ENCODE measurements at places on chromosomes 5 and 9. TPM values are rescaled to one million over a fixed set of nuclear protein-coding genes. Genes with fewer than 3 reads are reported as not detected.

- DNase-seq, result no peak
Observed at GRCh38 chr9:13479096-13479495, 199.6 kb upstream of the MPDZ start.

GRCh38 chr5:118919016-118919415 lies 69.3 kb downstream of the DTWD2 start:
- no peak for DNase-seq

DNA sequence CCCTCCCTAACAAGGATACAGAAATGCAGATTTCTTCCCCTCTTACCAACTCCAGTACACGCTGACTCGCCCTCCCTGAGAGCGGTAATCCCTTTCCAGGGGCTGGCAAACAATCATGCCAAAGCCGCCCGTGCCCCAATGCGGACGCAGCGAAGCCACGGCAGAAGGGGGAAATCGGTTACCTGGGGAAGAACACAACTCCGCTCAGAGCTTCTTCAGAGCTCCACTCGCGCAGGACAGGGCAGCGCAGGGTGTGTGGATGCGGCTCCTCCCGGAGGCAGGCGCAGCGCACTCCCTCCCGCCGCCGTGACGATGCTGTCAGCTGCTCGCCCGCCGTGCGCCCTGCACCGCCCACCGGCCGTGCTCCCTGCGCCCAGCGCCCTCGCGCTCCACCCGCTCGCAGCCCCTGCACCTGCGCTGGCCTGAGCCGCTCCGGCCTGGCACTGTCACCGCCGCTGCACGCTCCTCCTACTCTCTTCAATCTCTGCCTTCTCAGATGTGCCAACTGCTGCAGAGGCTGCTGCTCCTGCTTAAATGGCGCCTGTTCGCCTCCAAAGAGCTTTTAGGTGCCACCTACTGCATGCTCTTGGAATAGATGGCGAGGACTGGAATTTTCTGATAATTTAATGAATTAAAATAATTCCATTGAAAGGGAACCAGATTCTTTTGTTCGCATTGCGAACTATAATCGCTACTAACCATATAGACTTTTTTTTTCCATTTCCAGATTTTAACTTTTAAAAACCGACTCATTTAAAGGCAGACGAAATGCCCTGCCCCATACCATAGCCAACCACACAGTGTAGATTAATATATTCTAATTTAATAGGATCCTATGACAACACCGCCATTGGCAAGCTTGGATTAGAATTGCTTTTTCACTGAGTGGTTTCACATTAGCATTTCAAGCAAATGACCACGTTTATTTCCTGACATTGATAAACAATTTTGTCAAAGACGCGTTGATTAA lies at the start of gene DIRAS2:
Gene DIRAS2, minus strand, starts transcription at position 255 of the 970 bp plus-strand sequence. CDS start 28,997 bp downstream, outside the sequence.
- peak; percentile 79 for DNase-seq

DNA sequence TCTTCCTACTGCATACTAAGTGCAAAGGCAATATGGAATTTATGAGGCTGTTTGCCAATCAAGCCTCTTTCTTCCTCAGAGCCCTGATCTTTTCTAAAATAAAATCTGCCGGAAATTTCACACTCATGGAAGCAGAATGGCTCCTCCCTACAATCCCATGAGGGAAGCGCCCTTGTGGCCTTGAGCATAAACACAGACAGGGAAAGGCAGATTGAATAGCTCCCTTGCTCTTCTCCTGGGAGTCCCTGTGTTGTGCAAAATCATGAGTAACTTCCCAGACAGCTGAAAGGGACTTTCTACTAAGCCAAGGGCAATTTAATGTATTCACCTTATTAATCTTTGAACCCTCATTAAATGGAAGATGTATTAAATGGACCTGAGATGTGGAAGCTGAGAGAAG lies 226.1 kb upstream of the PIK3R1 start:
- no peak for DNase-seq

GRCh38 chr5:92644266-92644886 lies 936.6 kb downstream of the NR2F1-AS1 start:
- DNase-seq, result no peak

DNA sequence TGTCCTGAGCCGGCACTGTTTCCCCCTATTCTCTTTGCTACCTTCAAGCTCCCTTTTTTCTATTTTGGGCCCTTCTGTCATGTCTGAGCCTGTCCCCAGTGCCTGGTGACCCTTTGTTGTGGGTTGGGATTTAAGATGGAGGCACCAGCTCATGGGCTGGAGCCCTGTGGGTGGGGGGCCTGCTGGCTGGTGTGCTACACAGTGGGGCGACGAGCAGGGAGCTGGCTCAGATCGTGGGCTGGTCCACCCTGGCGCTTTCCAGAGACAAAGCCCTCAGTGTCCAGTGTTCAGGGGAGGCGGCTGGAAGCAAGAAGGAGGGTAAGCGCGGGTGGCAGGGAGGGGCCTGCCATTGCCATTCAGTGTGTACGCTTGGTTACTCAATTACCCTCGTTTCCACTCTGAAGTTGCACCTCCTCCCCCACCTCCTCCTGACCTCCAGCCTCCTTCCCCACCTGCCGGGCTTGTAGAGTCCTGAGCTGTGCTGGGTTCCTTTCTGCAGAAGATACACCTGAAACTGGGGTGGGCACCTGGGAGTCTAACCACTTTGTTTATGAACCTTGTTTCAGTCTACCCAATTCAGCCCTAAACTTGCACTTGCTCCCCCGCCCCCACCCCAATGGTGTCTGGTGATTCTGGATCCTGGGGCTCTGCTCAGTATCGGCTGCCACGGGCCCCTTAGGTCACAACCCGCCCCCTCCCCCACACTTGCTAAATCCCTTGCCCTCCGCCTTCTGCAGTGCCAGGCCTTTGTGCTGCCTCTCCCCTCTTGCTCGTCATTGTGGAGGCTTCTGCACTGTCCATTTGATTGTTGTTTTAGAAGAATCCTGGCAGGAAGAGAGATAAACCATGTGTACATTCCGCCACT lies 49.9 kb downstream of the MVB12B start:
- no peak for DNase-seq

GRCh38 chr5:108945094-108945493 lies 197.4 kb downstream of the FER start:
- DNase-seq, result no peak

- no peak for DNase-seq
Observed at GRCh38 chr9:78507037-78507436, 210.1 kb downstream of the PSAT1 start.

- no peak for DNase-seq
Observed at GRCh38 chr5:94480486-94480885, 137.9 kb downstream of the KIAA0825 start.

GRCh38 chr9:135039916-135040645 lies 47.4 kb upstream of the OLFM1 start:
- DNase-seq, result peak; percentile 18

DNA sequence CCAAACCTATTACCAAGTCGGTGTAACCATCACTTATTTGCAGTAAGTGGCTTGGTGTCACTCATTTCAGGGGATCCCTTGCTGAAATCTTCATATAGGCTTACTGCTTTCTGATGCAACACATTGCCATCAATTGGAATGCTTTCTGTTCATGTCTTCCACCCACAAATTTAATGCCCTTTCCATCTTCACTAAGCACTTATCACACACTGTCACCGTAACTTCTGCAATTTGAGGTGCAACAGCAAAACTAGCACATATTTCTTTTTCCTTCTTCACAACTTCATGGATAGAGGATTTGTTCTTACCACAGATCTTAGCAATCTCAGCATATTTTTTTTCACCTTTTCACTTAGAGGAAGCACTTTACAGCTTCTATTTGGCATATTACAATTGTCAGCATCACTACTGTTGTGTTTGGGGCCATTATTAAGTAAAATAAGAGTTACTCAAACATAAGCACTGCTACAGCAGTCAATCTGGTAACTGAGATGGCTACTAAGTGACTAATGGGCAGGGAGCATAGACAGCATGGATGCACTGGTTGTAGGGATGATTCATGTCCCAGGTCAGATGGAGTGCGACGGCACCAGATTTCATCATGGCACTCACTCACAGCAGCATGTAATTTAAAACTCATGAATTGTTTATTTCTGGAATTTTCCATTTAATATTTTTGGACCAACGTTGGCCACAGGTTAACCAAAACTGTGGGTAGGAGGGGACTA lies 70.1 kb downstream of the PIP5K1B start:
- DNase-seq, result no peak

DNA sequence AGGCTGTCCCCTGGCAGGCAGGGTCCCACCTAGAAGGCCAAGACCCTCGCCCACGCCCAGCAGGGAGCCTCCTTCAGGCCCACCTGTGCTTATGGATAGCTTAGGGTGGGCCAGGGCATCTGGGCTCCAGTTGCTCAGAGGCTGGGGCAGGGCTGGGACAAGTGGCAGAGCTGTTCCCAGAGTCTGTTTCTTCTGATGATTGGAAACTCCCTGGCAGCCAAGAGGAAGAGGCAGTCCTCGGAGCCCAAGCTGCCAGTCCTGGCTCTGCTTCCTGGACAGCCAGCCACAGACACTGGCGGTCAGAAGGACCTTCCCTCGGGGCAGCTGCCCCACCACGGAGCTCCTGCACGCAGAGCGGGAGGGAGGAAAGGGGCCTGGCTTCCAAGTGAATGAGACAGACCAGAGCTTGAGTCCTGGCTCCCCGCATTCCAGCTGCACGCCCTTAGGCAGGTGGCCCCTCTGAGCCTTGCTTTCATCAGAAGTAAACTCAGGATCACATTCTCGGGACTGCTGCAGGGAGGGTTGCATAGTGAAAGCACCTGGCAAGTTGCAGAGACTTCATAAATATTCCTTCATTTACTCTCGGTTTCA lies 37.9 kb upstream of the GABRP start:
- DNase-seq, result peak; percentile 45

GRCh38 chr9:107487521-107488374 lies 1.8 kb downstream of the KLF4 start:
- DNase-seq, result peak; percentile 70

DNA sequence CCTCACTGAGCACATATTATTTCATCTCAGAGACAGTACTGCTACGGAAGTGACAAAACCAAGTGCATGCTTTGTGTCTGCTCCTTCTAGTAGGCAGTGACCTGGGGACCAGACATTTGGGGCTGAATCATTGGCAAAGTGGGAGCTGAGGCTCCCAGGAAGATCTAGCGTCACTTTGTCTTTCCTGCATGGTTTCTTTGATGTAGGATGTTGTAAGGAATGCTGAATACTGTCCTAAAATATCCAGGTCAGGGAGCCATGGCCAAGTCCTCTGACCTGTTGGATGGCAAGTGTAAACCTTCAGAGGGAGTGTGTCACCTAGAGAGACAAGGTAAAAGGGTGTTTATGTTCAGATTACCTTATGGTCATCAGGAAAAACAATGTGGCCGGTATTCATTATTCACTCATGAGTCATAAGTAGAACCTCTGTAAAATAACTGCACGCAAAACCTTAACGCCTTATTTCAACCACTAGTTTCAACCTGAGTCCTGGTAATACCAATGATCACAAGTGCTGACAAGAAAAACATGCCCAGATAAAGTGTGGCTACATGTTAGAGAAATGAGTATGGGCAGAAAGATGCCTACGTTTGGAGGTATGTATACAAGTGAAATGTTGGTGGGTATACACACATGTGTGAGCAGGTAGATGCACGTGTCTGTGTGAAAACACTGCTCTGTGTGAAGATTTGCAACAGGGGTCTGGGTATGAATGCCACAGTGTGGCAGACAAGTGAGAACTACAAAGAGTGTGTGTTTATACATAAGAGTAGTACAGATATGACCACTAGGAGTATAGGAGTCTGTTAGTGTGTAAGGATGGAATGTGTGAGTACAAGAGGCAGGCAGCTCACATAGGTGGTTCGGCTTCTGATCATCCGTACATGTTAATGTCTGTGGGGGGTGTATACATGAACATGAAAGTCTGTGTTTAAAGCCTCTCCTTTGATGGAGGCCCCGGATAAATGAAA lies 263.9 kb downstream of the SPOCK1 start:
- DNase-seq, result no peak

GRHPR gene
- total RNA-seq, result 36.2 TPM

ANKRD18A gene
- total RNA-seq, result 12.7 TPM

AGPAT2 gene
- 105 TPM for total RNA-seq

Measured in pancreas (tissue), 10 donors.